ENCODE measurements at places on chromosomes 11 and 22. TPM values are rescaled to one million over a fixed set of nuclear protein-coding genes. Genes with fewer than 3 reads are reported as not detected.

The DRD2 gene
- total RNA-seq, result not detected

The OR52B6 gene
- not detected for total RNA-seq

The MAP6 gene
- total RNA-seq, result 1.7 TPM

The TRPM5 gene
- not detected for total RNA-seq

The GGTLC2 gene
- total RNA-seq, result not detected

The FXYD6 gene
- total RNA-seq, result 0.21 TPM

The JAM3 gene
- 3.8 TPM for total RNA-seq

The KCNJ11 gene
- 0.46 TPM for total RNA-seq

The TCN1 gene
- 0.50 TPM for total RNA-seq

The NLRP14 gene
- total RNA-seq, result not detected

The MPPED2 gene
- total RNA-seq, result not detected

The PLAAT5 gene
- not detected for total RNA-seq

The ALDH3B2 gene
- total RNA-seq, result not detected

The TIMM10B gene
- total RNA-seq, result 35.8 TPM

The CHRM1 gene
- 0.05 TPM for total RNA-seq
